ENCODE measurements at places on chromosomes 2 and 18.

DNA sequence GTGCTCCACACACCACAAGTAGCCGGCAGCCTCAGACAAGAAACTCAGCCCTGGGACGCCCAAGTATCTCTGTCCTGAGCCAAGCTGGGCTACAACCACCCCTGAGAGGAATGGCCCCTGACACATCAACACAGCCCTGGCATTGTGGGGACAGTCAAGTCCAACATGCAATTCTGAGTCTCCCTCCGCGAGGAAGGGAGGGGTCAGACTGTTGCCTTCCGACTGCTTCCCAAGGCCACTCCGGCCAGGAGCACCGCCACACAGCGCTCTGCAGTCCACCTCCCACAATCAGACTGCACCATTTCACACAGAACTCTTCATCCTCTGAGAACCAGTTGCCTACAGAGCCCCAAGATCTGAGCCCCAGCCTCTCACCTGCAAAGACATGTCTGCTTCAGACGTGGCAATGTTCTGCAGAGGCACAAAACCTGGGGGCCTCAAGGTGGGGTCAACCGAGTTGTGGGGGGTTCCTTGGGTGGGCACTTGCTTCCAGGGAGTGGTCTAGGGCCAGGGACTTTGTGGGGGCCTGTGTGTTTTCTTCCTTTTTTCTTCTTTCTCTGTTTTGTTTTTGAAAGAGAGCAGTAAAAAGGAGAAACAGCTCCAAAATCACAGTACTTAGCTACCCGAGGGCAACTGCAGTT is 76.7 kb upstream of the SALL3 start:
- no peak for DNase-seq

GRCh38 chr2:19369341-19369955 is 11.0 kb upstream of the OSR1 start:
- no peak for DNase-seq

GRCh38 chr2:67600946-67601345 is 203.8 kb downstream of the ETAA1 start:
- DNase-seq = no peak

- DNase-seq = no peak
Observed at GRCh38 chr2:213251618-213252017, 32.6 kb upstream of the SPAG16 start.

GRCh38 chr2:65370387-65371073 is 61.9 kb downstream of the SPRED2 start:
- no peak for DNase-seq

- DNase-seq = no peak
Observed at GRCh38 chr2:208315081-208315788, 49.2 kb downstream of the PIKFYVE start.

DNA sequence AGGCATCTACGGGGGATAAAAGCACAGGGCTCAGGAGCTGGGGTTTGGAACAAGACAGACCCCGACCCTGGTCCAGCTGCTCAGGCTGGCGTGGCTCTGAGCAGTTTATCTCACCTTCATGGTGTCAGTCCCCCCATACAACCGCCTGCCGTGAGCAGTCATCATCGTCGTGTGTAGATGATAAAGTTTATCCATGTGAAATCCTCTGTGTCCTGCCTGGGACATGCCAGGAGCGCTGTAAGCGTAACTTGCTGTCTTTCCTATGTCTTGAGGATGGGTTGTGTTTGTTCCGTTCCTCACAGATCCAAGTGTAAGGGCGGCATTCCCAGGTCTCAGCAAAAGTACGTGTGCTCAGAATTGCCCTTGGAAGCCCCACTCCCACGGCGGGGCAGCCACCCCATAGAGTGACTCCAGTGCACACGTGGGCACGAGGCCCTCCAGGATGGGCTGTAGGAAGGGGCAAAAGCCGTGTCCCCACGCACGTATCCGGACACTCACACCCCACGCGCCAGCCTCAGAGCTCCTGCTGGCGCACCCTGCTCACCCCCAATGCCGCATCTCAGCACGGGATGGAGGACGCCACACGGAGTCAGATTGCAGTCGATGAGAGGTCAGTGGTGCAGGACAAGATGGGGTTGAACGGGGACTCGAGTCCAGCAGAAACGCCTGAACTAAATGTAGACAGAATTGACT is 50.9 kb downstream of the ADI1 start:
- no peak for DNase-seq

GRCh38 chr2:57084697-57085281 is 901.0 kb downstream of the CCDC85A start:
- no peak for DNase-seq

DNA sequence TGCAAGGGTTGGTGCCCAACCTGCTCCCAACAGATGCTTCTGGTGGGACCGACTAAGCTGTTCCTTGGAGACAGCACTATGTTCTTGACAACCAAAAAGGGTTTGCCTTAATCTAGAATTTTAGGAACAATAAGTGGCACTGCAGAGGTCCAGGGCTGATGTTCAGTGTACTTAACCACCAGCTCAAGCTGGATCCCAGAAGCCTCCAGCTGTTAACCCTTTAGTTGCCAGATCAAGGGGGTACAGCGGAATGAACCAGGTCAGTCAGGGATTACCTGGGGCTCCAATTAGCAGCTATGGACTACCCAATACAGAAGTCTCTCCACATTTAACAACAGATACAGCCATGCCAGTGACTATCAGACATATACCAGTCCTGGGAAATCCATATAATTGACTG is 3.5 kb downstream of the GPR75 start:
- no peak for DNase-seq

DNA sequence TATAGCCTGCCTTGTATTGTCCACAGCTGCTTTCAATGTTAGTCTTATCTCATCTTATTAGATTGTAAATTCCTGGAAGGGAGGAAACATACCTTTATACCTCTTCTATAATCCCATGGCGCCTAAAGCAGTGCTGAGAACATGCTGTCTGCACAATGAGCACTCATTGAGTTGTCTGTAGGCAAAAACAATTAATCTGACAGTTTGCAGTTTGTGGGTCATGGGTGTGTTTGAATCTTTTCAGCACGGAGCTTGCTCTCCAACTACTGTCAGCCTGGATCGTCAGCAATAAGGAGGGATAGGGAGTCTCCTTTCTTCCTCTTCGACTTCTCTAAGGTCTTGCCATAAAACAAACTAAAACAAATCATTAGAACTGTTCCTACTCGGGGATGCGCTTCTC is 26.5 kb upstream of the GREB1L start:
- no peak for DNase-seq

DNA sequence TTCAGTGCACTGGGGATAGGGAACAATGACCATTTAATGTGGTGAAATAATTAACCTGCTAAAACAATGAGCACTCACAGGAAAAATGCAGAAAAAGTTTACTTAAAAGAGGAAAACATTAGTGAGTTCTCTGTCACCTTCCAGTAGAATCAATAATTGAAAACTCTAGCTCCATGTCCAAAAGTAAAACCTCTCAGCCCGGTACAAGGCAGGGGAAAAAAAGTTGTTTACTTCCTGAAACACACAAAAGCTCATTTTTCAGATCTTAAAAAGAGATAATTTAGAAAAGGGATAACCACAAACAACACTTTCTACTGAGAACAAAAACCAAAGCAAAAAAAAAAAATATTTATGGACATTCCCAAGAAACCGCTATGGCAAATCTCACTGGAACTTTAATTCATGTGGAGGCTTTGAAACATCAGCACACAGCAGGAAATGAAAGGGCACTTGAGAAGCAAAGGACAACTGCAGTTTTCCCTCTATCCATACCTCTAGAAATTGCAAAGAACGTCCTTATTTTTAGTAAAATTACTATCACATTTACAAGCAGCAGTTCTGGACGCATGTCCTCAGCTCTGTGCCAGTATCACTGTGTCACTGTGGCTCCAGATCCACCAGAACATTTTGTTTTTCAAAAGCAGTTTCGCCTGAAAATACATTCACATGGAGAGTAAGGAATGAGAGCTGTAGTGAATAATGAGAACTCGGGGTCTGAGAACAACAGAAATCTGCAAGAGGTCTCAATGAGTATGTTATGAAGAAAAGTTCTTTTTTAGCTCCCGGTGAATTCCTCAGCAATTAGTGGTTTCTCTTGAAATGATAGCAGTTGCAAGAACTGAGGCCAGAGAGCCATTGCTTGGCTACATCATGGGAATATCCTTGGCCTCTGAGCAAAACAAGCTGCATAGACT is 44.7 kb upstream of the DNAH7 start:
- no peak for DNase-seq

DNA sequence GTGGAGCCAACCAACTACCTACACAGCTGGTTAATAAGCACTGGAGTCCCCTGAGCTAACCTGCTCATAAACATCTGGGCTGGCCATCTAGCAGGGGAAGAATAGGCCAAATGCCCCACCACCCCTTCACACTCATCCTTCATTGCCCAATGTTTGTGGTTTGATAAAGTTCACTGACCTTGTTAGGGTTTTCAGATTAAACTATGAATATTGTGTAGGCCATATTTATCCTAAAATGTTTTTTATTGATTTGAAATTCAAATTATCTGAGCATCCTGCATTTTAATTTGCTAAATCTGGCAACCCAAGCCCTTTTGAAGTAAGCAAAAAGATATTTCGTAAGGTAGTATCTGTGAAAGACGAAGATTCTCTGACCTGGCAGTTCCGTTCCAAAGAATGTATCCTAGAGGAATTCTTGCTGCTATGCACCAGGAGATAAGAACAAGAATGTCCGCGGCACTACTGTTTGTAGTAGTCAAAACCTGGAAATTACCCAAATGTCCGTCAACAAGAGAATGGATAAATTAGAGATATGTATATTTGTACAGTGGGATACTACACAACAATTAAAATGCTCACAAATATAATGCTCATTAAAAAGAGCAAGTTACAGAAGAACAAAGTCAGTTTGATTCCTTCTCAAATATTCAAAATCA is 5.8 kb upstream of the TLK1 start:
- no peak for DNase-seq

DNA sequence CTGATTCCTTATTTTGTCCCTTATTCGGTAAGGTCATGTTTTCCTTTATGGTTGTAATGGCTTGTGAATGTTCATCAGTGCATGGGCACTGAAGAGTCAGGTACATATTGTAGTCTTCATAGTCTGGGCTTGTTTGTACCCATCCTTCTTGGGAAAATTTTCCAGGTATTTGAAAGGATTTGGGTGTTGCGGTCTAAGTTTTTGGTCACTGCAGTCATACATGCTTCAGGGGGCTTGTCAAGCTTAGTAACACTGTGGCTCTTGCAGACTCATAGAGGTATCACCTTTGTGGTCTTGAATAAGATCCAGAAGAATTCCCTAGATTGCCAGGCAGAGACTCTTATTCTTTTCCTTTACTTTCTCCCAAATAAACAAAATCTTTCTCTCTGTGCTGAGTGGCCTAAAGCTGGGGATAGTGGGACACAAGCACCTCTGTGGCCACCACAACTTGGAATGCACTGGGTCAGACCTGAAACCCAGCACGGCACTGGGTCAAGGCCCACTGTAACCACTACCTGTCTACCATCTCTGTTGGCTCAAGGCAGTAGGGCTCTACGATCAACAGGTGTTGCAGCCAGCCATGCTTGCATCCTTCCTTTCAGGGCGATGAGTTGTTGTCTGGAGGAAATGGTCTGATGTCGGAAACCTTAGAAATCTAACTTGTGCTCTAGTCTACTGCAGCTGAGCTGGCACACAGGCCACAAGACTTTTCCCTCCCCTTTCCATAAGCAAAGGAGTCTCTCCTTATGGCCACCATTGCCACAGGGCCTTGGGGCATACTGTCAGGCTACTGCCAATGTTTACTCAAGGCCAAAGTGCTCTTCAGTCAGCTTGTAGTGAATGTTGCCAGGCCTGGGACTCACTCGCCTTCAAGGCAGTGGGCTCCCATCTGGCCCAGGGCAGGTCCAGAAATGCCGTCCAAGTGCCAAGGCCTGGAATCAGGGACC is 21.5 kb downstream of the IL1RN start:
- DNase-seq = no peak

- no peak for DNase-seq
Observed at GRCh38 chr18:35605686-35606417, 24.3 kb downstream of the GALNT1 start.

DNA sequence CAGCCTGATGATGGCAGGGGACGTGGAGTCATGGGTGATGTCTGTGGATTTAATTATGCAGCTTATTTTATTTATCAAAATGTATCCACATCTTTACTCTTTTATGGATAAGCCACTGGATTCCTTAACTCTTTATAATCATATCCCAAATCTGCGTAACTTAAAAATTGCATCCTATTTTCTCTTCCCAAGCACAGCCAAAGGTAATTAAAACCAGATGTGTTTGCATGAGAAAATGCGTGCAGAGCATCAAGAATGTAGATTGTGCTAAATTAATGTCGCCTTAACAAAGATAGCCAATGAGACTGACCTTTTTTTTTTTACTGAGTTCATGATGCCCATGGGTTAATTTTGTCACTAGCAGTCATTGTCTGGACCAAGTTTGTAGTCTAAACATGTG is 10.0 kb downstream of the SH3RF3 start:
- DNase-seq = no peak

DNA sequence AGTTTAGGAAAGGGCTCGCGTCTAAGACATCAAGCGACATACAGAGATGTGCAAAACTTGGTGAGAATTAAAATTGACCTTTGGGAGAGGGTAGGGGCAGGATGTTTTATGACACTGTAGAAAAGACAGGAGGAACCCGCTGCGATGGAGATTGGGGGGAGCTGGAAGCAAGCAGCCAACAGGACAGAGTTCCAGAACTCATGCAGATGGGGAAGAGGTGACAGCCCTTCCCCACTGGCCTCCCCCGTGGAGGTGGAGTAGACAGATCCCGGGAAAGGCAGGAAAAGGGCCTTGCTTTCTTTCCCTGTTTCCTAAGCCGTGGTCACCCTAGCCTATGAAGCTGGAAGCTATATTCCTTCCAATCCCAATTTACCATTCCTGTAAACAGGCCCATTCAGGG is 39.1 kb downstream of the ANO7 start:
- no peak for DNase-seq

DNA sequence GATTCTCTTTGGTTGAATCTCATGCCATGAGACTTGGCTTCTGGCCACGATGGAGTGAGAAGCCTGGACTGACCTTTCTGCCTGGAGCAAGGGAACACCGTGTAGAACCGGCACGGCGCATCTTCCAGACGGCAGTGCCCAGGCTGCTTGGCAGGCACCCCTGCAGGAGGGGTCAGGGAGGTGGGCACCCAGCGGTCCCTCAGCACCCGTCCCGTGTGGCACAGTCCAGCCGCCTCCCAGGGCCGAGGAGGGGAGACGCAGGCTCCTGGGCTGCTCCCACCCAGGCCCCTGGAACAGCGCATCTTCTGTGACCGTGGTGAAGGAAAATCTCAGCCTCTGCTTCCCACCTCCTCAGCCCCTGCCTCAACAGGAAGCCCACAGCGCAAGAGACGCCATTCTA is 95.7 kb downstream of the CMPK2 start:
- no peak for DNase-seq

- DNase-seq = no peak
Observed at GRCh38 chr2:79129260-79129659, 9.0 kb downstream of the REG1A start.

DNA sequence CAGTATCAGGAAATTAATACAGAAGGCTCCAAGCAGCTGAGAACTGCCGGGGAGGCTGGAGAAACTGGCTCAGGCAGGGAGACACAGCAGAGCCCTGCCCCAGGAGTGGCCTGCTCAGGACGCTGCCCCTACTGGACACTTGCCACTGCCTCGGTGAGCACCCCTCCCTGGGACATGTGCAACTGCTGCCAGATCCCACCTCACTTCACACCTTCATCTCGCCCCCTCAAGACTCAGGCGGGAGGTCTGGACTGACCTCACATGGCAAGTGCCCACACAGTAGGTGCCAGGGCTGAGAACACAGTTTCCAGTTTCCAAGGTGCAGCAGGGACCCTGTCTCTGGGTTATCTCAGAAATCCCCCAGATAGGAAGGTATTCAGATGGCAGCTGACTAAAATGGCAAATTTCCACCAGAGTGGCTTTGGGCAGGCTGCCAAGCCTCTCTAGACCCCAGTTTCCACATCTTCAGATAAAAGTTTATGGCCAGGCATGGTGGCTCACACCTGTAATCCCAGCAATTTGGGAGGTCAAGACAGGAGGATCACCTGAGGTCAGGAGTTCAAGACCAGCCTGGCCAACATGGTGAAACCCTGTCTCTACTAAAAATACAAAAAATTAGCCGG is 33.7 kb upstream of the LBH start:
- no peak for DNase-seq
